ENCODE measurements at places on chromosomes 4 and X. TPM values are rescaled to one million over a fixed set of nuclear protein-coding genes. Genes with fewer than 3 reads are reported as not detected.

DNA sequence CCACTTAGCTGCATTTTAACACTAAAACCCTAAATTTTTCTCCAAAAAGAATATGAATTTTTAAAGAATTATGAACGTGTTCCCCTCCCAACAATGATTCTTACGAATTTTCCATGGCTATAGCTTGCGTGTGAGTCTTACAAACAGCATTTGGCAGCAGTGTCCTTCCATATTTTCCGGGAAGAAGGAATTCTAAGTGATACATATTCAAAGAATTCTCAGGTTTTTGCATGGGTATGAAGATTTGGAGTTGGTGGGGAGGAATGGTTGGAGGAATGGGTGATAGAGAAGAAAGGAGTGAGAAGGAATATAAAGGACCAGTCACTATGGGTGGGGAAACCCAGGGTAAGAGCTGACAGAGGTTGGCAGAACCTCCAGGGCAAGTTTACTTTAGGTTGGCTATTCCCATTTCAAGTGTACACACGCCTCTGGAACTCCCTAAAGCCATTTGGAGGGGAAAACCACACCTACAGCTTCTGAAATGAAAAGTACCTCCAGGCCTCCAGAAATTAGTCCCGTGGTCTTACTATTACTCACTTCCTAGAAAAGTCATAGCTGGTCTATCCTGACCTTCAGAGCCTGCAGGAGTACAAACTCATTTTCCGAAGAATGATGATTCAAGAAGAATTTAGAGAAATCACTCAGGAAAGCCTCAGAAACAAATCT, 420.8 kb upstream of the DIPK2B start:
- no peak overlapping the region for H3K4me3 ChIP-seq
- DNase-seq, result no peak
- no peaks in the 10 kb centered on the region for H3K27me3 ChIP-seq
- H3K27ac ChIP-seq, result no peak overlapping the region
- H3K36me3 ChIP-seq, result no peaks in the 10 kb centered on the region

- no peaks in the 10 kb centered on the region for H3K36me3 ChIP-seq
- H3K4me3 ChIP-seq, result no peak overlapping the region
- no peak for DNase-seq
- H3K27ac ChIP-seq, result no peak overlapping the region
- H3K27me3 ChIP-seq, result no peaks in the 10 kb centered on the region
These were observed 361.2 kb downstream of the PCDH7 start for GRCh38 chr4:31081366-31081765.

The IGFBP7 gene
- total RNA-seq, result 63.0 TPM

The ASB12 gene
- not detected for total RNA-seq

The NLGN4X gene
- 51.5 TPM for total RNA-seq

Data from type B pancreatic cell (in vitro differentiated cells).